ENCODE measurements at places on chromosomes 11 and 22. TPM values are rescaled to one million over a fixed set of nuclear protein-coding genes. Genes with fewer than 3 reads are reported as not detected.

DNA sequence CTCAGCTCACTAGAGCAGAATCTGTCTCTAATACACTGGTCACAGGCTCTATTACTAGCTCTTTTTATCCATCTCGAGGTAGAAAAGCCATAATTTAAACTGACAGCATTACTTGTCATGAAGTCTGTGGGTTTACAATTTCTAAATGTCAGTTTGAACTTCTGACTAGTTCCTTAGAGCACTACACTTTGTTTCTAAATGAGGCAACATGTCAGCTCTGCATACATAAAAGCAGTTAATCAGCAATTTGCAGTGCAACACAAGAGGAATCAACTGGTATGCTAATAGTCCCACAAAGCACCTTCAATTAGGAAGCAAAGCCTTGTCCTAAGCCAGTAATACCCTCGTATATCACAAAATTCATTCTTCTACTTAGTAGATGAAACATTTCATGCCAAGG lies 321.3 kb downstream of the TTC28 start:
- DNase-seq, result no peak

DNA sequence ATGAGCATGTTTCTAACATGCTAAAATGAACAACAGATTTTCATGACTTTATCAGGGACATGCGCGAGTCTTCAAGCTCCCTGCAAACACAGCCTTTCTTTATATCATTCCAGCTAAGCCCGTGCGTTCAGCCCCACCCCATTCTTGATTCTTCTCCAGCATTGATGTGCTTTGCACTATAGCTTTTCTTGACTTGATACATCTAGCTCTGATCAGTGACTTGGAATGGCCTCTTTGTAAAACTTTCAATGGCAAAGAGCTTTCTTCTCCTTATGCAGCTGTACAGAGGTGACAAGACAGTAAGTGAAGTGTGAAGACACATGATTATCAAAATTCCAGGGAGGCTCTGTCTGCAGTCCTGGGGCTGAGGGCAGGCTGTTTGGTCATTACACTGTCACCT lies 561.0 kb downstream of the OPCML start:
- DNase-seq, result no peak

Gene FAM180B
- not detected for total RNA-seq

Gene TRIM48
- total RNA-seq, result not detected

GRCh38 chr11:76863196-76863777 lies 2.6 kb downstream of the ACER3 start:
- DNase-seq, result no peak

GRCh38 chr22:17773606-17774205 lies 563 bp downstream of the BID start:
- DNase-seq, result peak; percentile 76

- no peak for DNase-seq
Observed at GRCh38 chr11:83361831-83362230, 75.7 kb upstream of the CCDC90B start.

Gene SCGB2A2
- not detected for total RNA-seq

DNA sequence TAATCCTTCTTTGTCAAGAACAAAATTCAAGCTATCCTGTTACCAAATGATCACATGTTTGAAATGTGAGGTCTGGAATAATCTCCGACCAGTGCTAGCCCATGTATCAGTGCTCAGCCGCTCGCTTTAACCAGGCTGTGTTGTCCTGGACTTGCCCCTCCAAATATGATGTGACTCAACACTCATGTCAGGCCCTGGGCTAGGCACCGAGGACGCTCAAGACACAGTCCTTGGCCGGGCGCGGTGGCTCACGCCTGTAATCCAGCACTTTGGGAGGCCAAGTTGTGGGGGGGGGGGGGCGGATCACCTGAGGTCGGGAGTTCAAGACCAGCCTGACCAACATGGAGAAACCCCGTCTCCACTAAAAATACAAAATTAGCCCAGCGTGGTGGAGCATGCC lies 54.1 kb upstream of the WNT7B start:
- DNase-seq, result no peak

Gene CATSPERZ
- total RNA-seq, result not detected

DNA sequence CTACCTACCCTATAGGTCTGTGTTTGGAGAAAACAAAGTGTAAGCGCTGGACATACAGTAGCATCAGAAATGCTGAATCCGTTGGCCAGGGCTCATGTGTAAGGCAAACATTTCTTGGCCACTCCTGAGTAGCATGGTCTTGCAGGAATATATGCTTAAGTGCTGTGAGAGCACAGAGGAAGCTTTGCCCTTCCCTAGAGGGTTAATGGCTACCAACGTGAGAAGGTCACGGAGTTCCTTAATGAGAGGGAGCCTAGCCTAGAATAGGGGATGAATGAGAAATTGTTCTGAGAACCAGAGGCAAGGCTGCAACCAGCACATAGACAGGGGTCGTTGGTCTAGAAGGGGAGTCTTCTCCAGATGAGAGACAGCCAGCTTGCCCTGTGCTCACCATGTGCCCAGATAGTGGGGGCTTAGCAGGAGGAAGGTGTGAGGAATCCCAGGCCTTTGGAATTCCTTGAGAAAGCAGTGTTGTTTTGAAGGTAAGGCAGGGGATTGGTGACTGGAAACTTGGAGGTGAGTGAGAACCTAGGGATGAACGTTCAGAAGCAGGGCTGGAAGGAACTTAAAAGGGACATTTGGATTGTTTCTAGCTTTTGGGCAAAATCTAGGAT lies 29.5 kb downstream of the RCOR2 start:
- DNase-seq, result no peak

Gene HEPN1
- not detected for total RNA-seq

All from activated CD8-positive, alpha-beta T cell treated with anti-CD3 and anti-CD28 coated beads, Interleukin-2, amount 10 ng/mL, durations not matched to agents 7 days and 5 days (primary cell).